ENCODE measurements at places on chromosomes 6 and 20.

DNA sequence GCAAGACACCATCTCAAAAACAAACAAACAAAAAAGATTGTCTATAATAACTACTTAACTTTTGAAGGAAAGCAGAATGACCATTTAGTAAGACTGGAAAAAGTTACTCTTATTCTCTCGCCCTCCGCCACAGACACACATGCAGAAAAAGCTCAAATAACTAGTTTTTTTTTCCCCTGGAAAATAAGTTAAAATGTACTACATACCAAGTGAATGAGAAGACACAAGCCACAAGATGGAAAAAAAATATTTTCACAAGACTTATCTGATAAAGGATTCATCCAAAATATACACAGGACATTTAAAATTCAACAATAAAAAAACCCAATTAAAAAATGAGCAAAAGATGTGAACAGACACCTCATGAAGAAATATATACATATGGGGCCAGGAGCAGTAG, 31.9 kb downstream of the NUDT3 start:
- peak; percentile 71 for DNase-seq

- DNase-seq: no peak
These were observed 24.2 kb downstream of the ANKEF1 start for GRCh38 chr20:10059006-10059405.

GRCh38 chr20:54015496-54015895, 54.9 kb downstream of the BCAS1 start:
- no peak for DNase-seq

DNA sequence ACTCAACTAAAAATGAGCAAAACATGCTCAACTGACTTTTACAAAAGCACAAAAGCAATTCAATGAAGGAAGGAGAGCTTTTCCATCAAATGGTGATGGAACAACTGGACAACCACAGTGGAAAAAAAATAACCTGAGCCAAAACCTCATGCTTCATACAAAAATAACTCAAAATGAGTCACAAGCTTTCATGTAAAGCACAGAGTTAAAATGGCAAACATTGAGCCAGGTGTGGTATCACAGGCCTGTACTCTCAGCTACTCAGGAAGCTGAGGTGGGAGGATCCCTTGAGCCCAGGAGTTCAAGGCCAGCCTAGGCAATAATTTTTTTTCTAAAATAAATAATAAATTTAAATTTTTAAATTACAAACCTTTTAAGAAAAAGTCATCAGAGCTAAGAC, 18.4 kb upstream of the HLA-G start:
- no peak for DNase-seq

GRCh38 chr6:108612852-108613251, 52.1 kb downstream of the FOXO3 start:
- DNase-seq: no peak

GRCh38 chr6:35185302-35185681, 28.5 kb upstream of the SCUBE3 start:
- DNase-seq: peak; percentile 69

- DNase-seq: no peak
These were observed 2.1 kb upstream of the VWA7 start for GRCh38 chr6:31778999-31779885.

- no peak for DNase-seq
These were observed 222.8 kb upstream of the PLN start for GRCh38 chr6:118325220-118325860.

DNA sequence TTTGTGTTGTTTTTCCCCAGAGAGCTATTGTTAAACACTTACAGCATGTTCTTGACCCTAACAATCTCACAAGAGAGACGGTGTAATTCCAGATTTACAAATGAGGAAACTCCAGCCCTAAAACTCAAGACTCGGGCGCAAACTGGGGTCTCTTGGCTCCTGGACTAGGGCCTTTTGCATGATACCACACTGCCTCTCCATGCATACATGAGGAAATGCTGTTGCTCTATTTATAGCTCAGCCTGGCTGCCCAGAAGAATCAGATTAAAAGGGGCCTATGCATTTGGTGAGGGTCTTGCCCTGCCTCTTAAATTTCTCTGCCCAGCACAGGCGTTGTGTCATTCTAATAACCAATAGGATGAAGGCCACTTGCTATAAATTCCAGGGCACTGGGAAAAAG, 30.5 kb upstream of the SNRPB2 start:
- no peak for DNase-seq

GRCh38 chr6:17863901-17864754, 123.3 kb downstream of the KIF13A start:
- DNase-seq: peak; percentile 88

DNA sequence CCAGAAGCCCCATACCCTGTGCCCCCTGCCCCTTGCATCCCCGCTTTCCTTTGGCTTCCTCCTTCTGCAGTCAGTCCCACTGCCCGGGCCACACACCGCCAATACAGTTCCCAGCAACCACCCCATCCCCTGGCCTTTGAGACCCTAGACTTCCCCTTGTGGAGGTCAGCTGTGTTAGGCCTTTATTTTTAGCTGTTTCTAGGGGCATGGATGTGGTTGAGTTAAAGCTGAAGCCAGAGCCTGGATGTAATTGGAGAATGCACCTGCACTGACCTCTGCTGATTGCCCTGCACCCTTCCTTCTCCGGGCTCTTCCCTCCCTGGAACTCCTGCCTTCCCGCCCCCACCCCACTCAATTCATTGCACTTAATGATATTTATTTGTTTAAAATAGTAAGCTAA, 33.9 kb downstream of the LYRM2 start:
- DNase-seq: no peak

DNA sequence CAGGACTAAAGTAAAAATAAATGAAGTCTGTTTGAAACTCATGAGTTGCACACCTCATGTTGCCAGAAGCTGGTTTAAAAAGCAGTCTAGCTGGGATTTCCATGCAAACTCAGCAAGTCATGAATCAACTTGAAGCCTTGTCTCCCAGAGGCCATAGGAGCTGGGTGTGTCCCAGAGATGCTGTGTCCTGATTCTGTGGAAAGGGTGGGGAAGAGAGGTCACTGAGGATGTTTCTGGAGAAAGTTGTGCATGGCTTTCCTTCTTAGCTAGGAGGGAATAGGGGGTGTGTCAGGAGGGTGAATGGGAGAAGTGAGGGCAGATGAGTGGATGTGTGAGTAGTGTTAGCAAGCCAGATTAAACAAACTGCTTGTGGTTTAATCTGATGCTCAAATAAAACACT, 111.3 kb downstream of the ADAT2 start:
- no peak for DNase-seq

GRCh38 chr6:163190786-163191185, 223.7 kb upstream of the QKI start:
- no peak for DNase-seq

All from cardiac fibroblast (primary cell).